Immature natural killer cell (primary cell): ENCODE measurements at places on chromosomes 3 and 15. TPM values are rescaled to one million over a fixed set of nuclear protein-coding genes. Genes with fewer than 3 reads are reported as not detected.

ATP13A5 gene
- not detected for polyA plus RNA-seq

RYR3 gene
- polyA plus RNA-seq = 0.11 TPM

CYP8B1 gene
- not detected for polyA plus RNA-seq

- peak; percentile 36 for DNase-seq
- H3K36me3 ChIP-seq = no peaks in the 10 kb centered on the region
- H3K27ac ChIP-seq = peak overlapping the region; percentile 24
- H3K27me3 ChIP-seq = peaks cover 12% of the 10 kb centered on the region
- H3K4me3 ChIP-seq = peak overlapping the region; percentile 75
- H3K4me1 ChIP-seq = peaks cover 49% of the 10 kb centered on the region
Measured at GRCh38 chr3:45034612-45035252, 8.6 kb downstream of the CLEC3B start.

DNA sequence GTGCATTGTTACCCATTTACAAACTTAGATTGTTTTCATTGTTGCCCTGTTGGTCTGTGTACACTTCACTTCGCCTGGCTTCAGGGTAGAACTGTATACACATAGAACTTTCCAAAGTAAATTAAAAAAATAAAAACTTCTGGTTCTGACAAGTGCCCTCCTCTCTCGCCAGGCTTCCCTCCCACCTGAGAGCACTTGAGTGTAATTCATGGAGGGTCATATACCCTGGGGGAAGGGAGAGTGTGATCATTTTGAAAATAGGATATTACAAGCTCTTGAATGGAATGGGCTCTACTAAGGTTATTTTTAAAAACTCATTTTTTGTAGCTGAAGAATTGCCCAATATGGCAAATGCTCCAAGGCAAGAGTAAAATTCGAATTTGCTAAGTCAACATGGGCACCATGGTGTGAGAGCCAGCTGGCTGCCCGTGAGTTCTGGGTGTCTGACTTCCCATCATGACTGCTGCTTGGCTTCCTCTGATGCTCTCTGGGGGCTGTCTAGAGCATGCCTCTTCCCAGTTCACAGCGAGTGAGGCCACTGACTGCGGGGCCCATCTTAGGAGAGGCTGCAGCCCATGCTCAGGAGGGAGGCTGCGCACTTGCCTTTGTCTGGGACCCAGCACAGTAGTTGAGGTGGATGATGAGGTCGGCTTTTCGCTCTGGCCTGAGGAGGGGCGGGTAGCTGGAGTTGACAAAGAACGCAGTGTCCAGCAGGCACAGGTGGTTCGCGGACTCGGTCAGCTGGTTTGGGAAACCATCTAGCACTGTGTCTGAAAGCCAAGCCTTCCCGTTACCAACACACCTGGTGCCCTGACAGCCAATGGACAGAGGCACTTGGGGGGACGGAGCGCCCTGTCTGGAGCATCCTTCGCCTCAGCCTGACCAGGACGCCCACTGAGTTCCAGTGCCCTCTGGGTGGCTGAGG, 13.1 kb upstream of the EHD4 start:
- no peak overlapping the region for H3K4me3 ChIP-seq
- no peaks in the 10 kb centered on the region for H3K27me3 ChIP-seq
- no peak for DNase-seq

DNA sequence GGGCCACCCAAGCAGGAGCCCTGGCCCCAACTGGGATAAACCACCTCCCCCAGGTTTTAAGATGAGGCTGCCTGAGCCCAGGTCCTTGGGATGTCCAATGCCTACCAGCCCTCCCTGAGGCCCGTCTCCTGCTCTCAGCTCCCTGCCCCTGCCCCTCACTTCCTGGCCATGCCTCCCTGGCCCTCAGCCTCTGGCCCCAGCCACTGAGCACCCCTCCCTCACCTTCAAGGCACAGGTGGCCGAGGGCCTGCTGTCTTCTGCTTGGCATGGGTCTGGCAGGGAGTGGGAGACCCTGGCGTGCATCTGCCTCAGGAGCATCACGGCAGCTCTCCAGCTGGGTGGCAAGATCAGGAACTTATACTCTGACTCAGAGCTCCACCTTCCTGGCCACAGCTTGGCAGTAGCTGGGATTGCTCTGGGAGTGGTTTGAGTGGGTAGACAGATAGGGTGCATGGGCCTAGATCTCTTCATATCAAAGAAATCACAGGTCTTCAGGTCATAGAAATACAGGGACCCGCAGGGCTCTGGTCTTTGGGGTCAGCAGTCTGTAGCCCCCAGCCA, at the start of gene PLA2G4E:
Gene PLA2G4E (minus strand): TSS at position 330 of the 561 bp plus-strand sequence. CDS start 12 bp downstream, at position 318.
- H3K27me3 ChIP-seq = no peaks in the 10 kb centered on the region
- no peak for DNase-seq
- no peaks in the 10 kb centered on the region for H3K36me3 ChIP-seq

GRCh38 chr3:66702126-66702525, 201.3 kb upstream of the LRIG1 start:
- no peak overlapping the region for H3K4me3 ChIP-seq
- DNase-seq = no peak
- no peak overlapping the region for H3K27ac ChIP-seq
- no peaks in the 10 kb centered on the region for H3K4me1 ChIP-seq
- peaks cover 7% of the 10 kb centered on the region for H3K27me3 ChIP-seq

DNA sequence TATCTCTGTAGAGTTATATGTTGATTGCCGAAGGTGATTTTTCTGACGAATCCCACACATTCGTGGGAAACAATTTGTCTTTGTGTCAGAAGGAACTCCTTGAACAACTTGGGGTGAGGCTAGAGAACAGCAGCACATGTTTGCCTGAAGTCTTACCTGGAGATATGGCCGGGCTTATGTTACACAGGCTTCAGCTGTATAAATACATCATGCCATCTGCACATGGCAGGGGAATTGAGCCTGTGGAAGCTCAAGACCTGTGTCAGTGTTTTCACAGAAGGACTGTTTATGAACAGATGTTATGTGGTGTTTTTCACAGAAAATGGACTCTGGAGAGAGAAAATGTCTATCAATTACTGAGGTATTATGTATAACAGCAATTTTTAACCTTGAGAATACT, 203.6 kb upstream of the MDFIC2 start:
- H3K27ac ChIP-seq = no peak overlapping the region
- H3K27me3 ChIP-seq = no peaks in the 10 kb centered on the region
- DNase-seq = no peak
- no peaks in the 10 kb centered on the region for H3K36me3 ChIP-seq

VIPR1 gene
- 1.8 TPM for polyA plus RNA-seq

KIF15 gene
- polyA plus RNA-seq = 0.29 TPM

TRIM42 gene
- not detected for polyA plus RNA-seq
